ENCODE measurements at places on chromosomes 6 and 20.
A peak's percentile ranks its signal among the peaks of the same experiment; 100 is the strongest.

DNA sequence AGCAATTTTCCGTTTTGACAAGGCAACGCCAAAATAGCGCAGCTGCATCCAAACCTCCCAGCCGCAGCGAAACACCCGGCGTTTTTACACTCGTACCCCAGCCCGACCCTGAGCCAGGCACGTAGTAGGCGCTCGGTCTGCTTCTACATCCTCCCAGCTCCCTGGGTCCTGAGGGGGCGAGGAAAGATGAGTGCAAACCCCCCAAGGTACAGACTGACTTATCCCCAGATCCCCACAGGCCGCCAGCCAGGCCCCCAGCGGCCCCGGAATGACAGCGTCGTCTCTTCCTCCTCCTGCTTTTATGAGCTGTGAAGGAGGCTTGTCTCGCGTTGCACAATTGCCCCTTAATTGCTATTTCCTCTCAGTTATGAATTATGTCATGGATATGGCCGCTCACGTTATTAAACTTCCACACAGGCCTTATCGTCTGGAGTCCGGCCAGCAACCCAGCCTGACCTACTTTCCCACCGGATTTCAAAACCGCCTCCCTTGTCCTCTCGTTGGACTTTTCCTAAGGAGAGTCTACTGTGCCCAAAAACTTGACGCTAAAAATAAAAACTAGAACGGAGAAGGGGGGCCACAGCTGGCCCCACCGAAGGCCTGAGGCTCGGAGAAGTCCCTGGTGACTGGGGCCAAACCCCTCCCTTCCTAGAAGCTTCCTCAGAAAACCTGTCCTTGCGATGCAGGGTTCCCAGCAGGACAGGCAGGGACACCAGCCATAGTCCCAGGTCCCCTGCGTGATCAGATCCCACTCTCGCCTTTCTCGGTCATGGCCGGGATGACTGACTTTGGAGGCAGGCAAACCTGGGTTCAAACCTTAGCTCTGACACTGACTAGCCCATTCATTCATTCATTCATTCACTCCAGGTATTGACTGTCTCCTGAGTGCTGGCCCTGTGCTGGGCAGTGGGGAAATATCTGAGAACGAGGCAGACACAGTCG is 130.9 kb upstream of the PTPN1 start:
- DNase-seq = peak; percentile 89

DNA sequence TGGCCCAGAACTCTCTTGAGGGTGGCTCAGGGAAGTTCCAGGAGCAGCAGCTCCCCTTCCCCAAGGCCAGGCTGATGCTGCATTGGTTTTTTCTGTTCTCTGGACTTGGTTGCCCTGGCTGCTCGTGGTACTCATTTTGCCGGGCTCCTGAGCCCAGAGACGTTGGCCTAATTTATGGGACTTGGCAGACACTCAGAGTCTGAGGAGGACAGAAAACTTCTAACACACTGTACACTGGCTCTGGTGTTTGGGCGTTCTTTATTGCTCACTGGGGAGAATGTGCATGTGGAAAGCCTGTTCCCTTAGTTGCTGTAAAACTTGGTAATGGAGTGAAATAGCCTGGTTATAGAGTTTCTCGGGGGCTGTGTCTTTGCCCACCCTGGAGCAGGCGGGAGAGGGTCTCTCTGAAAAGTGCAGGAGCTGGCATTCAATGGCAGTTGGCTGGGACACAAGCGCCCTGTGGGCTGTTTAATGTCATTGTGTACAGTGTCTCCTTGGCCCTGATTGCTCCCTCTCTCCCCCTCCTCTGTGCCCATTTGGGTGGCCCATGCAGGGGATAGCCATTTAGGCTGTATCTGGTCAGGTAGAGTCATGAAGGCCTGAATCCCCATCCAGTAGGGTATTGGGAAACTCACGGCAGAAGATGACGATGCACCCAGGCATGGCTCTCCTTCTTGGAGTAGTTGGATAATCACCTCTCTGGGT is 109.3 kb downstream of the CDC5L start:
- DNase-seq = no peak

GRCh38 chr6:25381077-25381476 is 101.9 kb downstream of the CARMIL1 start:
- DNase-seq = no peak

DNA sequence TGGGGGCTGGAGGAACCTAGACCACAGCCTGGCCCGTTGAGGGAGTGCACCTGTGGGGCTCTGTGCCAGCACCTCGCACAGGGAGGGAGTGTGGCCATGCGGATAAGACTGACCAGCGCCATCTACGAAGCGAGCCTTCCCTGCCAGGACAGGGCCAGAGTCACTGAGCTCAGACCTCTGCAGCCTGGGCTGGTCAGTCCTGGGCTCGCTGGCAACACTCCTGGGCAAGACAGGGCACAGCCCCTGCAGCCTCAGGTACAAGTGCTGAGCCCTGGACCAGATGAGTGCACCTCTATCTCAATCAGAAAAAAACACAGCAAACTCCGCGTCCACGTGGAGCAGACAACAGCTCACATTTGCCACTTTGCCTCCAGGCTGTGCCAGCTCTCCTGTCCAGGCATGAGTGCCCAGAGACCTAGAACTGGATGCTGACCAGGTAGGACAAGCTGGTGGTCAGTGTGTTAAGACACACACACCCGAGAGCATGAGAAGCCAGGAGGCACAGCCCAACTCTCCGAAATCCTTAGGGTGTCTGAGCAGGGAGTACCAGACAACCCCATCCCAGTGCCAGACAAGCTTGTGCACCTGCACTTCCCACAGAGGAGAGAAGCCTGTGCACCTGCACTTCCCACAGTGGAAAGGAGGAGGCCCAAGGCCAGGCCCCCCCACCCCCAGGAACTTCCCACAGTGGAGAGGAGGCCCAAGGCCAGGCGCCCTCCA is 4.9 kb downstream of the ARFRP1 start:
- no peak for DNase-seq

GRCh38 chr20:24617080-24617432 is 147.6 kb downstream of the SYNDIG1 start:
- DNase-seq = no peak

DNA sequence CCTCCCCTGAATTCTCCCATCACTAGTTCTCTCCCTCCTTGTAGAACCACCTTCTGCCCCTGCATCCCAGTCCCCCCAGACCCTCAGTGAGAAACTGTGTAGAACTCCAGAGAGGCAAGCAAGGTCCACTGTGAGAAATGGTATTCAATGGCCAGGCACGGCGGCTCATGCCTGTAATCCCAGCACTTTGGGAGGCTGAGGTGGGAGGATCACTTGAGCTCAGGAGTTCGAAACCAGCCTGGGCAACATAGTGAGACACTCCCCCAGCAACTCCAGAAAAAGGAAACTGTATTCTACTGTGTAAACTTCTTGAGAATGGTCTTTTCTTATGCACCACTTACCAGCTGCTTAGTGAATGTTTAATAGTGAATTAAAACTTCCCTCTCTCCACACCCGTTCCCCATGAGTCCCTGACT is 8.2 kb upstream of the CD83 start:
- DNase-seq = no peak

- no peak for DNase-seq
Observed at GRCh38 chr20:51622004-51622874, 79.7 kb upstream of the NFATC2 start.

- no peak for DNase-seq
Observed at GRCh38 chr6:136137008-136137692, 113.0 kb downstream of the MTFR2 start.

GRCh38 chr6:157139054-157139708 is 184.1 kb downstream of the TMEM242 start:
- no peak for DNase-seq

GRCh38 chr6:90286884-90287488 is 9.7 kb downstream of the BACH2 start:
- no peak for DNase-seq

GRCh38 chr6:111757342-111757741 is 115.9 kb downstream of the FYN start:
- no peak for DNase-seq

DNA sequence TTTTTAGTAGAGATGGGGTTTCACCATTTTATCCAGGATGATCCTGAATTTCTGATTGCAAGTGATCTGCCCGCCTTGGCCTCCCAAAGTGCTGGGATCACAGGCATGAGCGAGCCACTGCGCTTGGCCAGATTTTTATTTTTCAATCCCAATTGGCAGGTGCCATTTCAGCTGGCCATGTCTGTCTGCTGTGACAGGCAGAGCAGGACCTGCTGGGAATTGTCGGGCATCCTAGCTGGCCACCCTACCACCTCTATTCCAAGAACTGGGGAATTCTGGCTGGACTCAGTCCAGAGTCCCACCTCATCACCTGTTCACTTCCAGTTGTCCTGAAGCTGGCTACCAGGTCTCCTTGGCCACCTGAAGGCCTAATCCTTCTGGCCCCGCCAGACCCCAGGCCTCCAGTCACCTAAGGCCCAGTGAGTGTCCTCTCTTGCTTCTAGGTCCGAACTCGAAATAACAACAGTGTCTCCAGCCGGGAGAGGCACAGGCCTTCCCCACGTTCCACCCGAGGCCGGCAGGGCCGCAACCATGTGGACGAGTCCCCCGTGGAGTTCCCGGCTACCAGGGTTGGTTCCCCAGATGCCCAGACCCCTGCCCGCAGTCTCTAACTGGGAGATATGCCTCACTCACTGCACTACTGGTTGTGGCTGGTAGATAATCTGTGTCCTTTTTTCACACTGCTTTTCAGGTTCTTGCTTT is 24.0 kb downstream of the DNMT3B start:
- no peak for DNase-seq

DNA sequence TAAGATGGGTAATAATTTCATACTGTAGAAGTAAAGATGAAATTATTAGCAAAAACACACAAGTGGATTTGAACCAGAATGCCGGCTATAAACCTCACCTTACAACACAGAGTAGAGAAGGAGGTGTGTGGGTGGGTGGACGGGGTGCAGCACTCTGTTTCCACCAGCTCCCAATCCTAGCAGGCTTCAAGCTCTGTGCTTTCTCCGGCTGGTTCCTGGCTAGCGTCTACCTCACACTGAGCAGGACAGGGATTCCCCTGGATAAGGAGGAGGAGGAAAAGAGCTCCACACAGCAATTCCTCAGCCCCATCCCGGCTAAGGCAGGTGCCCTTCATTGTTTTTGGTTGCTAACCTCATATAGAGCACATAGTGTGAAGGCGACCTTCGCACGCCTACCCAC is 453.3 kb downstream of the C6orf118 start:
- no peak for DNase-seq

GRCh38 chr20:6480328-6481200 is 286.9 kb upstream of the BMP2 start:
- no peak for DNase-seq

DNA sequence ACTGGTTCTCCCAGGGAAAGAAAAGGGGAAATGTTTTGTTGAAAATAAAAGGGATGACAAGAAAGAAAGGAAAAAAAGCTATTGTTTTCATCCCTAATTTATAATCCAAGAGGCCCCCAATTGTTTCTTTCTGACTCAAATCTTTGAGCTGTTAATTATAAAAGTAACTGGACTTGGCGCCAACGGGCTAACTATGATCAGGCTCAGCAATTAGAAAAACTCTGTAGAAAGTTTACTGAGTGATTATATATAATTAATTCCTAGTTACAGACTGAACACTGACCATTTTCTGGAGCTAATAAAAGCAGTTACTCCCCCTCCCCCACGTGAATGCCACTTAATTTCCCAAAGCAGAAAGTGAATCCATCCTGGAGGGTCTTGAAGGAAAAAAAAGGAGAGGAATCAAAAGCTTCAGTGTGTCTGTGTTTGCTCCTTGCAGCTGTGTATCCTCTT is 3.2 kb downstream of the ZMYND8 start:
- DNase-seq = no peak

DNA sequence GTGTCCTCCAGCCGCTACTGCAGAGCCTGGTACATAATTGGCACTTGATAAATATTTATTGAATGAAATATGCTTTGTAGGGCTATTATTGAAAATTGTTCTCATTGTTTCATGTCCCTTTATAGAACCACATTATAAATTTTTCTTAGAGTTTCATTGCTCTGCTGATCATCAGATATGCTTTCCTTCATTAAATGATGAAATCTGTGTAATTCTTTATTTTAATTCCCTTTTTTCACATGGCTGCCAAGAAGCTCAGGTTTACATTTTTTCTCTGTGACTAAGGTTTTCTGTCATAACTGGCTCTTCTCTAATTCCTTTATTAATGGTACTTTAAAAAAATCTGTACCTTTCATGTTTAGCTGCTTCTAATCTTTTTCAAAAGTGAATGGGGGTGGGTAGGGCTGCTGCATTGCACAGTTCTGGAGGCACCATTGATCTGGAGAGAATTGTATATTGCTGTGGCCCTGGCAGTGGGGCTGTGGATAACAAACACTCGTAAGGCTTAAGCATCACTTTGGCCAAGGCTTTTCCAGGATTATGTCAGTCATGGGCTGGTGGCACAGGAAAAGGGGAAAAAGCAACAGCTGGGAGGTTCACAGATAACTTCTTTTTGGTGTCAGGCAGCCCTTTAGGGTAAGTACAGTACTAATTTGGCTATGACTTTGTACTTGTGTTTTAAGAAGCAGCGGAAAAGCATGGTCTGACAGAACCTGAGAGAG is 43.8 kb downstream of the ARFGEF2 start:
- no peak for DNase-seq

DNA sequence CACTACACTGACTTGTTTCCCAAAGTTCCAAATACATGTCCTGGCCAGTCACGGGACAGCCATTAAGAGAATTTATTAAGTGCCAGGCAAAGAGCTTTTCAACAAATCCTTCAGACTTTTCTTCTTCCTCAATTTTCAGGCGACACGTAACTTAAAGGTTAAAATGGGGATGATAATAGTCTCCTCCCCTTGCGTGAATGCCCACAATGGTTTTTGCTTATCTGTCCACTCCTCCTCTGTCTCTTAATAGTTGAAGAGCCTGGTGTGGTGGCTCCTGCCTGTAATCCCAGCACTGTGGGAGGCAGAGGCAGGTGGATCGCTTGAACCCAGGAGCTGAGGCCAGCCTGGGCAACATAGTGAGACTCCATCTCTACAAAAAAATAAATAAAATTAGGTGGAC is 11.4 kb upstream of the PARD6B start:
- no peak for DNase-seq

- DNase-seq = no peak
Observed at GRCh38 chr20:26163890-26164289, 467.2 kb upstream of the ZNF337 start.

- DNase-seq = no peak
Observed at GRCh38 chr6:19180348-19181072, 656.7 kb upstream of the ID4 start.

DNA sequence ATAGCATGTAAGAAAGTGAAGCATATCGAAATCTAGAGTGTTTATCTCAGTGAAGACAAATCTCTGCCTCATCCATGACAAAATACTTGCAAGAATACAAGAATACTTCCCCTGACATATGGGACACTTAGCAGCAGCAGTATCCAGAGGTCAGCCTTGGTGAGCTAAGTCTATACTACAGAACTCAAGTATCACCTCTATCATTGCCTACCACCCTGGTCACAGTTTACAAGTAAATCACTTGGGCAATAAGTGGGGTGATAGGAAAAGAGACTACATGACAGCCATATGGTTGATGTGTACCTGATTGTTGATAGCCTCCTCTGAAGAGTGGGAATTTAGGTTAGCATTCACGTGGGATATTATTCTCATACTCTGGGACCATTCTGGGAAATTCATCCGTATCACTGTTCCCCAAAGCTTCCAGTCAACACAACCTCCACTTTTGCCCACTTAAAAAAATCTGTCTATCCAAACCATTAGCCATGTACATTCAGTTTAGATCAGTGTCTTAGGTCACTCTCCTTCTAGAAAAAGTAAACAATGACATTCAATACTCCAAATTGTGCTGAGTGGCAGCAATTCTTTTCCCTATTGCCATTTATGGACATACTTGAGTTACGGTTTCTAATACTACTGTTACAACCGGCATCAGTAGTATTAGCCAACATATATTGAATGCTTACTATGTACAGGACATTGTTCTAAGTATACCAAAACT is 118.2 kb upstream of the PRSS16 start:
- no peak for DNase-seq

Measured in HL-60 (cell line).